ENCODE measurements at places on chromosomes 16 and 17.

DNA sequence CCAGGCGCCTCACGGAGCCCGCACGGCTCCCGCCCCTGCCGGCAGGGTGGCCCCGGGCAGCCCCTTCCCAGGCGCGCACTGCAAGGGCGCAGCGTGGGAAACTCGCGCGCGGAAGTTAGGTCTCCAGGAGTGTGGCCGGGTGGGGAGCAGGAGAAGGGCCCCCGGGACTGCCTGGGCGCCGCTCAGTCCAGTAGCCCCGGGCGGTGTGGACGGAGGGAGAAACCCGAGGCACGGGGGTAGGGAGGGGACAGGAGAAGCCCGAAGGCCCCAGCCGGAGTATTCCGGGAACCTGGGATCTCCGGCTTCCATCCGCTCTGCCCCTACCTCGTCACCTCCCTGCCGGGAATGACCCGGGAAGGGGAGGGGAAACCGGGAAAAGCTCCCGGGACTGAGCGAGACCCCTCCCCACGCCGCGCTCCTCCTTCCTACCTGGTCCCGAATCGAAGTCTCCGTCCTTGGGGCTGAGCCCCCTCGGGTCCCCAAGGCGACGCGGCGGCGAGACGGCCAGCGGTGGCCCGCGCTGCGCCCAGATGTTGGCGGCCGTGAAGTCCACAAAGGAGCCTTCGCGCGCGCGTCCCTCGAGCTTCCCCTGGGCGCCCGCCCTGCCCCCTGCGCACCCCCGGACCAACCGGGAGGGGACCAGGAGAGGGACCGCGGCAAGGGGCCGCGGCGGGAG lies 418 bp downstream of the SOCS3 start:
- DNase-seq = no peak

DNA sequence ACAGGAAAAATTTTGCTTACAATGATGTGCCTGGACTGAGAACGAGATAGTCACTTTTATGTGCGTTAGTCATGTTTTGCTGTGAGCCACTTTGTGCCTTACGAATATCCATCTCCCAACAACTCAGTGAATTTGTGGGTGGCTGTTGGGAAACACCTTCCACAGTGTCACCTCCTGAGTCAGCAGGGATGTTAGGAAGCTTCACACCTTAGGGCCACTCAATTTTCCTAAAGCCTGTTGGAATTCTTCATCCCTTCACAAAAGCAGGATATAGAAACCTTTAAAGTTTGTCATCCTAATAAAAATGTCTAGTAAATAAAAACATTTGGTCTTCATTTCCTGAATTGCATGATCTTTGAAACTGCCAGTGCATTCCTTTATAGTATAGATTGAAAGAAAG lies 4.3 kb upstream of the KRTAP3-1 start:
- DNase-seq = peak; percentile 92

DNA sequence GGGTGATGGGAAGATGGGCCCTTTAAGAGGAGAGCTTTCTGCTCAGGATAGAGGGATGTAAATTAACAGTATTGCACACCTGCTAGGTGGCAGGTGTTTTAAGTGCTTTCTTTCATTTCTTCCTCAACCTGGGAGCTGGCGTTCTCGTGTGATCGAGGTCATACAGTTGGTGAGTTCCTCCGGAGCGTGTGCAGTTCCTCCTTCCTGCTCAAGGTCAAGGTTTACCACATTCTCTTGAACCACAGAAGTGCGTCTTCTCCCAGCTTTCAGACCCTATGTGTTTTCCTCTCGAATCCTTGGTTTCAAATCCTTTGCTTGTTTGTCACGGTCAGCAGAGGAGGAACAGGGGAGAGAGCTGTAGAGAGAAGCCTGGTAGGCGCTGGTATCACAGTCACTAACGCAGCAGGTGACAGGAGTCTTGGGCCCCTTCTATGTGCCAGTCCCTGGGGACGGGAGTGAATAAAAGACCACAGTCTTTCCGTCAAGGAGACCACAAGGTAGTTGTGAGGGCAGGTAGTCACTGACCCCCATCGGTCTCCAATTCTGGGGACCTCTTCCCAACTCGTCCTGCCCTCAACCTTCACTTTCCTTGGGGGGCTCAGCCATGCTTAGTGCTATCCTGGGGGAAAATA lies 791 bp downstream of the DNAI2 start:
- no peak for DNase-seq

DNA sequence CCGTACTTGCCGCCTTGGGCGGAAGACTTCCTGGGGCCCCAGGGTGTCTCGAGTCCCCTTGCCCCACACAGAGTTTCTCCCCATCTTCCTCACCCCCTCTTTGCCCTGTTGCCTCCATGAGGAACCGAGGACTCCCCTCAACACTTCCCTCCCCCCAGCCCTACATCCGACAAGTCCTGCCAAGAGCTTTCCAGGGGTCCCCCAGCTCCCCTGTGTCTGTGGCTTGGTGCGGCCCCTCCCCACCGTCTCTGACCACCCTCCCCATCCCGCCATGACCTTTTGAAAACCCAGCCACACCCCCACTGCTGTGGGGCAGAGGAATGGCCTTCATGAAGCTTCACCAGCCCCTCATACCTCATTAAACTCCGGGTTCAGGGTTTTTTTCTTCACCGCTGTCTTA lies 11.4 kb downstream of the SCGB1C2 start:
- no peak for DNase-seq

- DNase-seq = no peak
Observed at GRCh38 chr17:77640916-77641605, 317.4 kb upstream of the TNRC6C start.

- DNase-seq = no peak
Observed at GRCh38 chr17:32007463-32008298, 498 bp downstream of the LRRC37B start.
